ENCODE measurements at places on chromosomes 7 and 10. TPM values are rescaled to one million over a fixed set of nuclear protein-coding genes. Genes with fewer than 3 reads are reported as not detected.

Gene RARRES2
- total RNA-seq = not detected

Gene MMD2
- not detected for total RNA-seq

DNA sequence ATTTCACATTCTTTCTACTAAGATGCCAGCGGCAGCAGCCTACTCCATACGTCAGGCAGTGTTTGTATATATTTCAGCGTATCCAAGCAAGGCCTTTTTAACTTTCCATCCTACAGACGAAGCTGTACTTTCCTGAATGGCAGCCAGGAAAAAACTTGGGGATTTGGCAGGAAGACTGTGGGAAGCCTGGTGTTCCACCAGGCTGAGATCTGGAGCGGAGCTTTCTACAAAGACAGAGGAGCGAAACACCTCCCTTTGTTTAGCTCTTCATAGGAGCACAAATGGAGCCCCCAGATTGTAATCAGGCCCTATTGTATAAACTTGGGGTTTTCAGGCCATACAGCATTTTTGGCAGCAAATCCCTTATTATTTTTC, 143.8 kb downstream of the TES start:
- H3K36me3 ChIP-seq = no peaks in the 10 kb centered on the region
- H3K27ac ChIP-seq = no peak overlapping the region
- peaks cover 10% of the 10 kb centered on the region for H3K27me3 ChIP-seq
- no peak for DNase-seq

DNA sequence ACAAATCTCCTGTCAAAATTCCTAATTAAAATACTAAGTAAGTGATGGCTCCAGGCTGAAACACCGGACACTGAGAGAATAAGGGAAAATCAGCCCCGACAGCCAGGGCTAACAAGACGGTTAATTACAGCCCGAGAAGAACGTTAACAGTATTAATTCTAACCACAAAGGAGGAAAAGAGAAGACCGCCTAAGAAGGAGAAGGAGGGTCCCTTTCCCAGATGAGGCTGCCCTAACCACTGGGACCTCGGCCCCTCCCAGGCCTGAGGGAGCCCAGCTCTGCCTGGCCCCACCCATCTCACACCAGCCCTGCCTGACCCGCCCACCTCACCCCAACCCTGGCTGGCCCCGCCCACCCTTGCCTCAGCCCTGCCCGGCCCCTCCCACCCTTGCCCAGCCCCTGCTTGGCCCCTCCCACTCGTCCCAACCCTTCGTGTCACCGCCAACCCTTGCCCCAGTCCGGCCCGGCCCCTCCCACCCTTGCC, 51.3 kb downstream of the PWWP2B start:
- no peaks in the 10 kb centered on the region for H3K36me3 ChIP-seq
- peak; percentile 85 for DNase-seq
- peaks cover 35% of the 10 kb centered on the region for H3K4me1 ChIP-seq
- H3K27me3 ChIP-seq = no peaks in the 10 kb centered on the region
- H3K27ac ChIP-seq = peak overlapping the region; percentile 94
- H3K4me3 ChIP-seq = peak overlapping the region; percentile 67

- H3K27ac ChIP-seq = peak overlapping the region; percentile 42
- H3K4me1 ChIP-seq = peaks cover 37% of the 10 kb centered on the region
- H3K36me3 ChIP-seq = no peaks in the 10 kb centered on the region
- DNase-seq = no peak
- peaks cover 2% of the 10 kb centered on the region for H3K27me3 ChIP-seq
Observed at GRCh38 chr10:72264536-72264935, 9.2 kb upstream of the DDIT4 start.

DNA sequence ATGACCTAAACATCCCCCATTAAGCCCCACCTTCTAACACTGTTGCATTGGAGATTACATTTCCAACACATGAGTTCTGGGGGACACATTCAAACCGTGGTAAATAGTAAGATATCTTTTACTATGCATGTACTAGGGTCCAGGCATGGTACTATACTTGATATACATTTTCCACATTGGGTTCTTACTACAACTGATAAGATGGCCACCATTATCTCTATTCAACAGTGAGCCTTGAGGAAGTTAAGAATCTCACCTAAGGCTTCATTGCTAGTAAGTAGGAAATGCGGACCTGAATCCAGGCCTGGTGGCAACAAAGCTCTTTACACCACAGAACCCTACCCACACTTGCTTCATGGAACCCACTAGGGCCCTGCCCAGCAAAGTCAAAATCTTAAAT, 5.7 kb downstream of the PANK1 start:
- no peak overlapping the region for H3K27ac ChIP-seq
- H3K4me1 ChIP-seq = no peaks in the 10 kb centered on the region

Gene TACR2
- total RNA-seq = not detected

Gene VAX1
- not detected for total RNA-seq

Gene PNLIP
- not detected for total RNA-seq

DNA sequence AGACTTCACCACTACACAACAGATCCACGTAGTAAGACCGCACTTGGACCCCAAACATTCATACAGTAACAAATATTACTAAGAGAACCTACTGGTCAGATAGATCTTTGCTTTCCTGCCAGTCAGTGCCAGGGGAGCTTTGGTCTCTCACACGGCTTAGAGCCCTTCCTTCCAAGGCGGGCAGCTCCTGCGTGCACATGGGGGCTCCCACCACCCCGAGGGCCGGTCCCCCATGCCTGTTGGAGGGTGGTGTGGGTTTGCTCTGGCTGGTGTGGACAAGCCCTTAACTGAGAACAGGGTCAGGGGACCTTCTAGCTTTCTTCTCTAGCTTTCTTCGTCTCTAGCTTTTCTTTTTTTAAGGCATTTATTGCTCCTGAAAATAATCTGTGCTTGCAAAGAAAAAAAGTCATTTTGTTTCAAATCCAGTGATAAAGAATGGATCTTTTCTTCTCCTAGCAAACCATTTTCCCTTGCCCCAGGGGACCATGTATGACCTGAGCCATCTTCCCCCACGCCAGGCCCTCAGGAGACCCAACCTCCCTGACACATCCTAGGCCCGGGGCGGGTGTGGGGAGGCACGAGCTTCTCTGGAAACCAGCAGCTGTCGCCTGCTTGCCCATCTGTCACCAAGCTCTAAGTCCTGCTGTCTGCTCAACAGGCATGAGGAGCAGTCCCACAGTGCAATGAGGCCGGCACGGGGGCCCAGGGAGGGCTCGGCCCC, 591.1 kb downstream of the PTPRN2 start:
- no peaks in the 10 kb centered on the region for H3K27me3 ChIP-seq
- DNase-seq = no peak
- H3K27ac ChIP-seq = no peak overlapping the region
- H3K4me3 ChIP-seq = no peak overlapping the region
- H3K36me3 ChIP-seq = no peaks in the 10 kb centered on the region

Gene EEPD1
- total RNA-seq = 1.2 TPM

DNA sequence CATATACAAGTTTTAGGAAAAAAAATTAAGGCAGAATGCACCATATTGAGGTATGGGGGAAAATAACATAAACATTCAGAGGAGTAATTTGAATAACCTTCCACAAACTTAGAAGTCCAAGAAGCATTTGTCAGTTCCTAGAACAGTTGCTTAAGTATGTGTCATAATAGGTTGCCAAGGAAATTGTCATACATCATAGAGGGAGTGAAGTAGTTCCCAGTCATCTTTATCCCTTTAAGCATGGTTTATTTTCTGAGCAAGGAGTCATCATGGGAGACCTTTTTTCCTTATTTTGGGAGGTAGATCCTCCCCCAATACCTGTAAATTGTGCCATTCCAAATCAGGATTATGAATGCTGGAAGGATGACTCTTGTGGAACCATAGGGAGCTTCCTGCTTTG, at the start of gene SSMEM1:
Gene SSMEM1 (plus strand): TSS at position 219 of the 400 bp plus-strand sequence. CDS start 51 bp downstream, at position 270.
- DNase-seq = no peak
- H3K4me3 ChIP-seq = no peak within 1 kb of the TSS
- H3K4me1 ChIP-seq = peaks cover 13% of the 10 kb centered on the region
- H3K36me3 ChIP-seq = peaks cover 14% of the 10 kb centered on the region
- no peak within 1 kb of the TSS for H3K27ac ChIP-seq

GRCh38 chr10:113890769-113891168, 36.3 kb downstream of the NHLRC2 start:
- peaks cover 2% of the 10 kb centered on the region for H3K4me1 ChIP-seq
- no peaks in the 10 kb centered on the region for H3K27me3 ChIP-seq
- DNase-seq = no peak
- no peak overlapping the region for H3K27ac ChIP-seq

Gene TMEM26
- not detected for total RNA-seq

Gene ITPRID1
- total RNA-seq = not detected

DNA sequence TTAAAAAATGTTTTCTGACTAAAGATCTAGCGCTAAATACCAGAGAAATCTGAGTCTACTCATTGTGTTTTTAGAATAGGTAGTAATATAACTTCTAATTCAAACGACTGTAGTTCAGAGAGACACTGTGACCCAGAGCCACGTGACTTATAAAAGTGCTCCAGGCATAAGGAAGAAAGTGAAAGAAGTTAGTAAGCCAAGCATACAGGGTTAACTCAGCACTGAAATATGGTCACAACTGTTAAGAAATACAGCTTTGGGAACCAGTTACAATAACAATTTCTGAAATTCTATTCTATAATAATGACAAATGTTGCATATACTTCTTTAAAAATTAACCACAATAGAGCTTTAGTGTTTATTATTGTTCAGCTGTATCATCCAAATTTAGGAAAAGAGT, 119.1 kb downstream of the TFEC start:
- no peak overlapping the region for H3K4me3 ChIP-seq
- H3K27ac ChIP-seq = no peak overlapping the region
- no peak for DNase-seq
- no peaks in the 10 kb centered on the region for H3K4me1 ChIP-seq
- peaks cover 7% of the 10 kb centered on the region for H3K27me3 ChIP-seq

DNA sequence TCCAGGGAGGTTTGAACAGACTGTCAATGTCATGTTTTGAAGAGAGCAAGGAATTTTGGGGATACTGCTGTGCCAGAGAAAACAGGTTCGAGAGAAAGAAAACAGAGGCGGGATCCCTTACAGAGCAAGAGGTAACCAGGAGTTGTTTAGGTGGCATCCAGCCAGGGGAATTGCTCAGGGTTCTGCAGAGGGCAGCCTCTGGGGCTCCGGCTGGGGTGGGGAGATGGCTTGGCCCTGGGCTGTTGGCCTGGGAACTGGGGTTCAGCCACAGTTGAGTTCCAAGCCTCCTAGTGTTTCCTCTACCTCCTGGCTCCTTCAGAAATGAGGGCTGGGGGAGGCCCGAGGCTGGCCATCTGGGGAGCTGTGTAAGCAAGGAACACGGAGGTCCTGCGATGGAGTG, 68.0 kb downstream of the CAMK1D start:
- no peak overlapping the region for H3K27ac ChIP-seq
- peaks cover 47% of the 10 kb centered on the region for H3K4me1 ChIP-seq
- H3K4me3 ChIP-seq = no peak overlapping the region
- peaks cover 2% of the 10 kb centered on the region for H3K36me3 ChIP-seq
- no peak for DNase-seq

DNA sequence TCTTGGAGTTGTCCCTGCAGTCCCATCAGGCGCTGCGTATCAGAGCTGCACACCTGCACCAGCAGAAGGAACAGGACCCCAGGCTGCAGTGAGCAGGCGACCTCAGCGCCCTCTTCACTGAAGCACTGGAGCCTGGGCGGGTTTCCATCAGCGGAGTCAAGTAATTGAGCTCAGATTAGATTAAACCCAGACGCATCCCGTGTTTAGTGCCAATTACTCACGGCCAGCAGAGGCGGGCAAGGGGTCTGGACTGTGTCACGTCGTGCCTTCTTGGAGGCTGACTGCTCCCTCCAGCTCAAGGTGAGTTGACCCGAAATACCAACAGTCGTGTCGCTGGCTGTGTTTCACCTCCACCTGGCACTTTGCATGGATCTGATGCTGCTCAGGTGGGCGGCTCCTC, 123.6 kb downstream of the CXCL12 start:
- peaks cover under 1% of the 10 kb centered on the region for H3K27me3 ChIP-seq
- DNase-seq = no peak
- no peak overlapping the region for H3K4me3 ChIP-seq
- H3K36me3 ChIP-seq = no peaks in the 10 kb centered on the region
- H3K27ac ChIP-seq = no peak overlapping the region

Measured in activated CD4-positive, alpha-beta memory T cell treated with anti-CD3 and anti-CD28 coated beads for 36 hours (primary cell).